NCI-H2107 (cell line): ENCODE measurements at places on chromosomes 2 and 18.
A peak's percentile ranks its signal among the peaks of the same experiment; 100 is the strongest.

- no peak for DNase-seq
Observed at GRCh38 chr2:83517727-83518368, 941.2 kb downstream of the SUCLG1 start.

DNA sequence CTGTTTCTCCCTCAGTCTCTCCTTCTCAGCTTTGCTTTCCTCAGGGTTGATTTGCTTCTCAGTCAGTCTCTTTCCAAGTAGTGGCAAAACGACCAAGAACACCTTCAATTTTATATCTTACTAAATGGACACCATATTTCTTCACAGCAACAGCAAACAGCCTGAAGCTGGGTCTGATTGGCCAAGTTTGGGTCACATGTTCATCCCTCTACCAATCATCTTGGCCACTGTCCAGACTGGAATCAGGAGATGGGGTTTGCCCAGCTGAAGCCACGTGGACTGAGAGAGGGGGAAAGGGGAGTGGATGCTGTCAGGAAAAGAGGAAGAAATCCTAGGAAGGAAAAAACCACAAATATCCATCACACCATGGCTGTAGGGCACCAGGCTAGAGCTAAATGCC, 42.0 kb upstream of the ACMSD start:
- no peak for DNase-seq

GRCh38 chr2:151760139-151760650, 25.9 kb upstream of the NEB start:
- DNase-seq: no peak

GRCh38 chr2:128660836-128661235, 342.2 kb upstream of the HS6ST1 start:
- no peak for DNase-seq

GRCh38 chr2:239140346-239141020, 260.3 kb downstream of the HDAC4 start:
- no peak for DNase-seq

GRCh38 chr2:38394903-38395341, 17.8 kb upstream of the ATL2 start:
- DNase-seq: no peak

DNA sequence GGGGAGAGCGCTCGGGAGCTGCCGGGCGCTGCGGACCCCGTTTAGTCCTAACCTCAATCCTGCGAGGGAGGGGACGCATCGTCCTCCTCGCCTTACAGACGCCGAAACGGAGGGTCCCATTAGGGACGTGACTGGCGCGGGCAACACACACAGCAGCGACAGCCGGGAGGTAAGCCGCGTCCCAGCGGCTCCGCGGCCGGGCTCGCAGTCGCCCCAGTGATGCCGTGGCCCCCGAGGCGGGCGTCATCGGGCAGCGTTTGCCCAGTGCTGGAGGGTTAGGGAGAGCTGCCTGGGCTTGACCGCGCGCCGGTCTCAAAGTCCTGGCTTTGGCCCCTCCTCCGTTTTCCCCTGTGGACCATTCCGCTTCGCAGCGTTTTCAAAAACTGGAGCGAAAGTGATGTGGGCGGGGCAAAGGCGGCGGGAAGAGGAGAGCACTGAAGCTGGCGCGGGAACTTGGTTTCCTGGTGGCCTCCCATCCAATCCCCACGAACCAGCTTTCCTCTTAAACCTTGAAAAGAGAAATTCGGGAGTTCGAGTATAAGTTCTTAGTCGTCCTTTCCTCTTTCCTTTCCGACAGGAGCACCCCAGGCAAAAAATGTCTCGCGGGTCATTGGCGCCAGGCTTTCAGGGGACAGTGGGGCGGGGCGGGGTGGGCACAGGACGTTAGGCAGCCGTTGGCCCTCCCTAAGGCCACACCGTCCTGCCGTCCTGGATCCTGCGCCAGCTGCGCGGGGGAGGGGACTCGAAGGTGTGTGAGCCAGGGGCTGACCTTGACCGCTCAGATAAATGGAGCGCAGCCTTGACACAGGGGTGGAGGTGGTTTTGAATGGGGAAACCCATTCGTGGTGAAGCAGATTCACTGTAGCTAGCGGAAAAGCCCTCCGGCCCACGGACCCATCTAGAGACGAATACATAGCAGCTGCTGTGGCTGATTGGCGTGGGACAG, 821 bp downstream of the TYMS start:
- DNase-seq: peak; percentile 67

DNA sequence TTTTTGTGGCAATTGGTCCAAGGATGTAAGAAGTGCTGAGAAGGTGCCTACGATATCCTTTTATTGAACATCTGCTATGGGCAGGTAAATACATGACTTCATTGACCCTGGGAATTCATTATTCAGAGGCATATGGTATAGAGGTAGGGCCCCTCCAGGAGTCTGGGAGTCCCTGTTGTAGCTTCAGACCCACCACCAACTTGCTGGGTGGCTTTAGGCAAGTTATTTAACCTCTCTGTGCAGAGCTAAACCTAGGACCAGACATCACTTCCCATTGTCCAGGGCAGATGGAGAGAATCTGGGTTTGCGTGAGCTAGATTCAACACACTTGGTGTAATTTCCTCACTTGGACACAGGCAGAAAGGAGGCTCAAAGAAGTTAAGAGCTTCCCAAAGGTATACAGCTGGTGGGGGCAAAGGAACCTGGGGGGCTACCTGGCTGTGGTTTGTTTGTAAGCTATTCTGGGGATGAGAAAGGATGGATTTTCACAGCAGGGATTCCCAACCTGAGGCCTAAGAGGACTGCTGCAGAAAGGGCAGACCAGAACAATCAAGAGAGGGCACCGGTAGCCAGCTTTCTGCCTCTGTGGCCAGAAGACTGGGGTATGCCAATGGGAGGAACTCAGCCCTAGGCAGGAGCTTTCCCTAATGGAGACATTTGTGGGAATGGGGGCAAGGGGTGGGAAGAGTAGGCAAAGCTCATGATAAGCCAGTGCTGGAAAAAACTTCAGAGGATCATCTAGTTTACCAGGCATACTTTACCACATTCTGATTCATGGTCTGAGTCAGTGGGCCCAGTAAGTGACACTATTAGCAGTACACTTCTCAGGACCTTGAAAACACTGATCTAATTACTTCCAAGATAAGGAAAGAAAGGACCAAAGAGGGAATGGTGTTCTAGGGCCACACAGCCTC, 102.7 kb upstream of the SMAD2 start:
- no peak for DNase-seq

- no peak for DNase-seq
Observed at GRCh38 chr18:55466789-55467188, 121.2 kb downstream of the TCF4 start.

GRCh38 chr2:1676913-1677820, 67.1 kb downstream of the PXDN start:
- no peak for DNase-seq

DNA sequence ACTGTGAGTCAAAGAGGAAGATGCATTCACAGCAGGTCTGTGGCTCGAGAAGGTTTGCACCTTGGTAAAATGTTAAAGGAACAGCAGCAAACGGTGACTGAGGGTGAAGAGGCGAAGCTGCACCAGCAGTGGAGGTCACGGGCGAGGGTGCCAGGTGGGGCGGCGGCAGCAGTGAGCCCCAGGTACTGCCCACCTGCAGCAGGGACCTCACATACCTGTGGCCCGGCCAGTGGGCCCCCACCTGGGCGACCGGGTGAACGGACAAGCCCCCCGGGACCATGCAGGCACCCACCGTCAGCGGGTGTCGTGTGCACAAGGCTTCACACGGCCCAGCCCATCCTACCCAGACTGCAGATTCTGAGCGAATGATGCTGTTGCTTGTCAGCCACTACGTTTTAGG, 23.6 kb upstream of the KCNG2 start:
- no peak for DNase-seq

DNA sequence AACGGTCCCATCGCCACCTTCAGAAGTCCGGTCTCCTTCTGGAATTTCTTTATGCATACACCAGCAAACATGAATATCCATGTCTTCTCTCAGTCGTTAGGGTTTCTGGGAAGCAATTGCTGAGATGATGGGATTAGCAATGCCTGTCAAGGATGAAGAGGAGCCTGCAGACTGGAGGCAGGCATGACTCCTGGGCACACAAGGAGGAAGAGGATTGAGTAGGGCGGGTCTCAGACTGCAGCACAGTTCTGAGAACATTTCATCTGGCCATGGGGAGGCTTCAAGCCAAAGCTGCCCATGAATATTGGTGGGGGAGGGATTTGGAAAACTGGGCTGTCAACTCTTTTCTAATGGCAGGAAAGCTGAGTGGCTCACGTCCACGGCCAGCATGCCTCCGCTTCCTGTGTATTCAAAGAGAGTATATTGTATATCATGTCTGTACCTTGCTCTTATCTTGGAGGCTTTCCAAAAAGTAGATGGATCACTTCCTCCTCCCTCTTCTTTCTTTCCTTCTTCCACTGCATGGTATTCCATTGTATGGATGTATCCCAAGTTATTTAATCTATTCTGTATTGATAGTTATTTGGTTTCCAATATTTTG, 24.5 kb downstream of the MC2R start:
- no peak for DNase-seq

GRCh38 chr2:85476624-85477023, 58.1 kb downstream of the SH2D6 start:
- no peak for DNase-seq

- no peak for DNase-seq
Observed at GRCh38 chr2:161586517-161587167, 37.6 kb upstream of the SLC4A10 start.

- DNase-seq: no peak
Observed at GRCh38 chr2:157447031-157447430, 3.1 kb upstream of the CYTIP start.

GRCh38 chr2:63544017-63544627, 44.2 kb downstream of the WDPCP start:
- no peak for DNase-seq

DNA sequence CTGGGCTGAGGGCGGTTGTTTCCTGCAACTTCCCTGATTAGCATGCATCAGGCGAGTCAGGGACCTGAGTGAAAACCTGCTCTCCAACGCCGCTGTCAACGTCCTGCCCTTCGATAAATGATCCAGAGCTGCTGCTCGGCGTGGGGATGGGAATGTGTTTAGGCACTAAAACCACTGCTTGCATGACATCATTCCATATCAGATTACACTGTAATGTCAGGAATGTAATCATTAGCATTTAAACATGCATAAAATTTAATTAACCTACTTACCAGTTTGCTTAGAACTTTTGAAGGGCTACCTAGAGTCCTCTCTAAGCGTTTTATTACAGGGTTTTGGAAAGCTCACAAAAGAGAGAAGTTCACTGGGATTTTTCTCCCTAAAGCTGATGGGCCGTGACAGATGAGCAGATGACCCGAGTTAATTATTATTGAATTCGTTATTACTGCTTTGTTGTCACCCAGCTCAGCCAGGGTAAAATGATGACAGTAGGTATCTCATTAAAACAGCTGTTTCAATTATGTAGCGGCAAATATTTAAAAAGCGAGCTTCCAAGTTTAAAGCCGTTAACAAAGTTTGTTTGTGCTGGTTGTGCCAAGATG, 685.6 kb upstream of the SALL3 start:
- DNase-seq: no peak

- DNase-seq: no peak
Observed at GRCh38 chr2:54572262-54572635, 116.1 kb downstream of the SPTBN1 start.

DNA sequence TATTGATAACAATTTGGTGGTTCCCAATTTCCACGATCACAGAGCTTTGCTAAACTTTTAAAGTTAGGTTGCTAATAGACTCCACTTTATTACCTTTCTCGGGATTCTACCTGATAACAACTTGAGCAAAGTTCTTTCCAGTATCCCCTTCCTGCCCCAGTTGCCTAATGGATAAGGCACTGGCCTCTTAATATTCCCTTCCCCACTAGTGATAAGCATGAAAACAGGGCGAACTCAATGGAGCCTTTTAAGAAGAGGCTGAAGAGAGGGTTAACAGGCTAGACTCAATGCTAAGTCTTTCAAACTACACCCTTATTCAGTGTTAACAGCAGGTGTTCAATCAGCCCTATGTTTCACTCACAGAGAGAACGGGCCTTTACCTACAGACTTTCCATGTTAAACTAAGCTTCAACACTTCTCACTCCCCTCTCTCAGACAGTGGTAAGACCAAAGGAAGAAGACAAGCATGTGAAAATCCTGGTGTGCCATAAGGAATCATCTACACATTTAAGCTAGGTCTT, 75.8 kb downstream of the ANKRD44 start:
- no peak for DNase-seq

- DNase-seq: no peak
Observed at GRCh38 chr2:187554011-187554703, at the start of gene TFPI. Gene TFPI (minus strand): TSS chr2:187554435. CDS start chr2:187503768, 50,667 bp downstream.

DNA sequence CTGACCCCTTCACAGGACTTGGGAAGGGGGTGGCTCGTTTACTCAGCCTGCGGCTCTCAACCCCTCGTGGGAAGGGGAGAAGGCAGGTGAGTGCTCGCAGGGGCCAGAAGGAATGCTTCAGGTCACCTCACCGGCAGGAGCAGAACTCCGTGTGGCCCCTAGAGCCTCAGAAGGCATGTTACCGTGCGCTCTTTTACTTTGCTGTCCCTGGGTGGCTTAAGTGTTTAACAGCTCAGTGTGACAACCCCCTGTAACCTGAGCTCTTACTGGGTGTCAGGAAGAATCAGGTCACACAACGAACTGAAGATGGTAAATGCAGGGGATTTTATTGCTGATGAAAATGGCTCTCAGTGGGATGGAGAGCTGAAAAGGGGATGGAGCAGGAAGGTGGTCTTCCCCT, 1235.4 kb downstream of the LRP1B start:
- no peak for DNase-seq
